IMR-90 (cell line): ENCODE measurements at places on chromosomes 12 and 14. TPM values are rescaled to one million over a fixed set of nuclear protein-coding genes. Genes with fewer than 3 reads are reported as not detected.

DNA sequence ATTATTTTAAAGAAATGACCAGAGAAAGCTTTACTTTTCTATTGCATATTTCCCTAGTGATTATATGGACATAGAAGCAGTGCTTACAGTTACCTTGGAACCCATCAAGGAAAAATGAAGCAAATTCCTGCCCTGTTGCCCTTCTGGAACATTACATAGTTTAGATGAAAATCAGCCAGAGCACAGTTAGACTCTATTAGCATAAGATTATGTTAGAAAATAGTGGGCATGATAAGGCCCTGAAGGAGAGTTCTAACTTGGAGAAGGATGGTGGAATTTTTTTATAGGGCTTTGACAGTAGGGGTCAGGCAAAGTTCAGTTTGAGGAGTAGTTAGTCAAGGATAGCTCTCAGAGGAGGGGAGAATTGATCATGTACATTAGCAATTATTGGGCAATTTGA, 74.3 kb downstream of the FUT8 start:
- H3K4me1 ChIP-seq = no peaks in the 10 kb centered on the region; the same call in 1 of the 2 replicates
- H3K27ac ChIP-seq = no peak overlapping the region
- no peak overlapping the region for H3K4me3 ChIP-seq
- no peaks in the 10 kb centered on the region for H3K27me3 ChIP-seq

DNA sequence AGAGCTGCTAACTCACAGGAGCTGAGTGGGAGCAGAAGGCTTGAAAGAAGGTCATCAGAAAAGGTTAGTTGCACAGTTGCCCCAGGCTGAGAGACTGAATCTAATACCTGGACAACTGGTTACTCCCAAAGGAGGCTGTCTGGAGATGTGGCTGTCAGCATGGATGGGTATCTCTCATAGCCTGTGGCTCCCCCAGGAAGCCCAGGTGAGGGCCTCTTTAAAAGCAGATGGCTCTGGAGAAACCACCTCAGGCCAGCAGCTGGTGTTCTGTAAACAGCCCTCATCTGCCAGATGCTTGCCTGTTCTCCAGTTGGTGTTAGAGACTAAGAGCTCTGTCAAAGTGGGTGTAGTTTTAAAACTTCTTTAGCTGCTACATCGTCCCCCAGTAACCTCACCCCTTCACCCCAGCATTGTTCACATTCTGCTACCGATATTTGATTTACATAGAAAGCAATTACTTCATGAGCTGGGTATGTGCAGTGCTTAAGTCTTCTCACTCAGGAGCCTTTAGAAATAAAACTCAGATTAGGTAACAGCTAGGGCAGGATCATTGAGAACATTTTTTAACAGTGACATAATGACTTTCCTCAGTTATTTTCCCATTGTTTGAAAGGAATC, 25.8 kb downstream of the DACT1 start:
- H3K4me3 ChIP-seq = no peak overlapping the region
- no peak overlapping the region for H3K27ac ChIP-seq
- H3K27me3 ChIP-seq = peaks cover 2% of the 10 kb centered on the region
- DNase-seq = peak; percentile 90

DNA sequence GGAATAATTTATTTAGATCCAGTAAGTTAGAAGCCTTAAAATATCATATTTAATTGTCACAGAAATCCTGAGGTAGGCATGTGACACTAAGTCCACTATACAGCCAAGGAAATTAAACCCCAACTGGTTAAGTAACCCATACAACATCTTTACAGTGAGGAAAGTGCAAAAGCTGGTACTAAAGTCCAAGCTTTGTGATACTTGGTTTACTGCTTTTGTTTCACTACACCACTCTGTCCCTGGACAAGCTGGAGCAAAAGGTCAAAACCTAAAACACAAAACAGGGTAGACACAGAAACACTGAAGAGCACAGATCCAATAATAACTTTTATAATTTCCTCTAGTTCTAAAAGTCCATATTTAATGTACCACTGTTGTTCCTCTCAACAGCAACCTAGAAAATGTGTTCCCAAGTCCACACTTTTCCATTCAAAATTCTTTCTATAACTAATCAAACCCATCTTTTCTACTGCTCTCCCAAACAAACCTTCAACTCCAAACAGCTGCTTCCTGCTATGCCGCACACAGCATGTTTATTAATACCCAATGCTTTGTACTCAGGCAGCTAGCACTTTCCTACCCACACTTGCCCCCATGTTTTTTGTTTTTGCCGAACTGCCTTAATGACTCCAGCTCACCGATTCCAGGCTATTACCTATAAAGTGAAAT, 90.9 kb downstream of the MED13L start:
- DNase-seq = no peak
- H3K27me3 ChIP-seq = no peaks in the 10 kb centered on the region
- peaks cover 6% of the 10 kb centered on the region for H3K4me1 ChIP-seq

GRCh38 chr12:94832780-94833681, 170.5 kb downstream of the NDUFA12 start:
- H3K4me3 ChIP-seq = no peak overlapping the region
- H3K4me1 ChIP-seq = peaks cover 3% of the 10 kb centered on the region
- H3K27ac ChIP-seq = no peak overlapping the region
- no peaks in the 10 kb centered on the region for H3K36me3 ChIP-seq
- peak; percentile 1 for DNase-seq

- H3K4me1 ChIP-seq = no peaks in the 10 kb centered on the region
- H3K27me3 ChIP-seq = no peaks in the 10 kb centered on the region
- no peak overlapping the region for H3K4me3 ChIP-seq
- no peak for DNase-seq
- peaks cover 34% of the 10 kb centered on the region for H3K36me3 ChIP-seq
Measured at GRCh38 chr12:112167718-112168525, 42.6 kb downstream of the TRAFD1 start.

DNA sequence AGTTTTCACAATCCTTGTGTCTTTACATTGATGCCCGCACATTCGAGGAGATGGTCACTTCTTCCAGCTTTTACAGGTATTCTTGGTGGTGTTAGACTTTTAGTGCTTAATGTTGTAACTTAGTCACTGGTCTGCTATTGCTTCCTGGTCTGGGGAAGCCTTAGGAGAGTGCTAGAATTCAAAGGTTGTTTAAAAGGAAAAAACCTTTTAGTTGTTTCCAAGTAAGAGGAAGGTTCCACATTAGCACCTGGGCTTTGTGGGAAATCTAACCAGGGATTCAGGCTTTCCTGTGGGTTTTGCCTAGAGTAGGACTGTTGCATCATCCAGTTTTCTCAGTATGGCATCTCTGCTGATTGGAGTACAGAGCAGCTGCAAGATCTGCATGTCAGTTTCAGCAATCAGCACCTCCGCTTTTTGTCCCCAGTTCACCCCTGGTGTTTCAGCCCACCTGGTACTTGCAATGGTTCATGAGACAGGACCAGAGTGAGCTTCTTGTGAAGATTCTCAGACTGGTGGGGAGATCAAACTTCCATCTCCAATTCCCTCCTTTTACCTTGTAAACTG, 44.0 kb upstream of the PLBD1 start:
- no peak overlapping the region for H3K4me3 ChIP-seq
- no peak for DNase-seq
- no peaks in the 10 kb centered on the region for H3K36me3 ChIP-seq
- no peaks in the 10 kb centered on the region for H3K27me3 ChIP-seq

DNA sequence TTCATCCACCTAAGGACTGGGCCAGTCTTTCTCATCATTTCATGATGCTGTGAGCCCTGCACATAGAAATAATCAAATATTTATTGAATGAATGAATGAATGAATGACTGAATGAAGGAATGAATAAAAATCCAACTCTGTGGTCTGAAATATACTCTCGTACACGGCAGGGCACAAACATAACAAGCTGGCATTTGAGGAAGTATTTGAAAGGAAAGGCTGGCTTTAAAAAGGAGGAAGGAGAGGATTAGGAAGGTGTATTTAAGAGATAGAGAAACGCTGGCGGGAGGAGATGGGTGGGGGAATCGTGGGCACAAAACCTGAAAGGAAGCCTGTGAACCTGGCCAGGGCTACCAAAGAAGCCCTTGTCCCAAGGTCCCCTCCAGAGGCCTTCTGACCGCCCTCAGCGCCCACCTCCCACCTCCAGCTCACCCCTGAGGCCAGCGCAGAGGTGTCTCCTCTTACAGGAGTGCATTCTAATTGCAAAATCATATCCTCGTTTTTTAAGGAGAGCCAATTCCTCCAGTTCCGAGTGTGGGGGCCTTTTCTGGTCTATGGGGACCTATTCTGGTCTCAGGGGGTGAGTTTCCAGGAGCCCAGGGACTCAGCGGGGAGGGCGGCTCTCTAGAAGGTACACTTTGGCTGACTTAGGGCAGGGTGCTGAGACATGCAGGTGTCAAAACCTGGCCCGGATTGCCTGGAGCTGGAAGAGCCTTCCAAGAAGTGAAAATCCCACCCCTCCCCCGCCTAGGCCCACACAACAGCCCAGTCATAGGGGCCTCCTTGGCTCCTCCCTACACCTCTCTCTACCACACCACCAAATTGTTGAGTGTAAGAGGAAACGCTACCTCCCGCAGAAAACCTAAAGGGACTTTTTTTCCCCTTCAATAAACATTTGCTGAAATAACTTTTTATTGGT, 8.7 kb upstream of the JDP2 start:
- H3K4me3 ChIP-seq = no peak overlapping the region
- peaks cover 4% of the 10 kb centered on the region; the same call in 1 of the 2 replicates for H3K4me1 ChIP-seq
- no peaks in the 10 kb centered on the region for H3K36me3 ChIP-seq
- H3K27me3 ChIP-seq = no peaks in the 10 kb centered on the region; the same call in 1 of the 2 replicates

- no peaks in the 10 kb centered on the region for H3K27me3 ChIP-seq
Measured at GRCh38 chr14:26330982-26331381, 266.9 kb downstream of the NOVA1 start.

GRCh38 chr12:125121106-125121505, 55.9 kb downstream of the AACS start:
- peaks cover 23% of the 10 kb centered on the region for H3K36me3 ChIP-seq
- no peaks in the 10 kb centered on the region for H3K4me1 ChIP-seq
- H3K27me3 ChIP-seq = no peaks in the 10 kb centered on the region
- H3K27ac ChIP-seq = no peak overlapping the region
- no peak overlapping the region for H3K4me3 ChIP-seq

GRCh38 chr14:100440207-100440631, 117.1 kb downstream of the SLC25A47 start:
- DNase-seq = peak; percentile 58
- H3K36me3 ChIP-seq = no peaks in the 10 kb centered on the region
- no peaks in the 10 kb centered on the region for H3K27me3 ChIP-seq
- H3K4me1 ChIP-seq = peaks cover 31% of the 10 kb centered on the region
- no peak overlapping the region for H3K27ac ChIP-seq

GRCh38 chr14:51095854-51096823, 1.2 kb upstream of the TRIM9 start:
- peaks cover 36% of the 10 kb centered on the region for H3K27me3 ChIP-seq
- DNase-seq = peak; percentile 35
- H3K4me1 ChIP-seq = no peaks in the 10 kb centered on the region

DNA sequence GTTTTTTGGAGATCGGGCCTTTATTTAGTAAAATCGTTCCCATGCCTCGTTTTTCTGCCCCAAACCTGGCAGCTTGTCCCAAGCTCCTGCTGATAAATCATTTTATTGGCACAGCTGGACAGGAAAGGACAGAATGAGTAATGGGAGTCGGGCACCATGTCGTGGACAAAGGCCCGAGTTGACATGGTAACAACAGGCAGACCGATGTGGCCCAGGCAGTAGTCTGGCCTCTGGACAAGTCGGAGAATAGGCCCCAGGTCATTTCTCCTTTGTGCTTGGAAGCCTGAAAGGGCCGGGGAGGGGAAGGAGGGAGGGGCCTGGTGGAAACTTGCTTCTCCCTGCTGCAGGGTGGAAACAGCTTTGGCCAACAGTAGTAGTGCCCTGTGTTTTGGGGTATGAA, 234.9 kb downstream of the SUDS3 start:
- no peak overlapping the region for H3K27ac ChIP-seq
- H3K27me3 ChIP-seq = no peaks in the 10 kb centered on the region
- no peaks in the 10 kb centered on the region for H3K4me1 ChIP-seq
- DNase-seq = no peak
- H3K4me3 ChIP-seq = no peak overlapping the region
- H3K36me3 ChIP-seq = no peaks in the 10 kb centered on the region

DNA sequence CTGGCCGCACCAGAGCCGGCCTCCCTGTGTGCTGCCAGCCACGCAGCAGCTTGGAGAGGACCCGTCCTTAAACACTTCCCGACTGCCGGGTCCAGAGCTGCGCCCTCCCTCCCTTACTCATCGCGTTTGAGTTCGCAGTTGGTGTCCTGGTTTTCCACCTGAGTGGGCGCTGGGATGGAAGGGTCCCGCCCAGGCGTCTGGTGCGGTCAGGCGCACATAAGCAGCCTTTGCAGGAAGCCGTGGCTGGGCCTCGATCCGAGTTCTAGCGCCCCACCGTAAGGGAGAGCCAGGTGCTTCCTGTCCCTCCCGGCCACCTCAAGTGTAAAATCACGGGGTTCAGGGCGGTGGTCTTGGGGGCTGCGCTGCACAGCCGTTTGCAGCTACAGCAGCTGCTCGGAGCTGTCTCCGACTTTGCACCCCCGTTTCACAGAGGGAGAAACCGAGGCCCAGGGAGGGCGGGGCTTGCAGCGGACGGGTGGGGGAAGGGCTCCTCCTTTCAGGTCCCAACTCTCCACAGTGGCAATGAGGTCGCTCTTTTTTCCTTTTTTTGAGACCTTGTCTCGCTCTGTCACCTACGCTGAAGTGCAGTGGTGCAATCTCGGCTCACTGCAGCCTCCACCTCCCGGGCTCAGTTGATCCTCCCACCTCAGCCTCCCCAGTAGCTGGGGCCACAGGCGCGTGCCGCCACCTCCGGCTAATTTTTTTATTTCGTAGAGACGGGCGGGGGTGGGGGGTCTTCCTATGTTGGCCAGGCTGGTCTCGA, 51.3 kb downstream of the LRCOL1 start:
- no peak overlapping the region for H3K27ac ChIP-seq
- peak overlapping the region; percentile 93 for H3K4me3 ChIP-seq
- no peak for DNase-seq
- H3K36me3 ChIP-seq = no peaks in the 10 kb centered on the region
- no peaks in the 10 kb centered on the region for H3K27me3 ChIP-seq

GRCh38 chr12:31342286-31342685, 16.3 kb upstream of the SINHCAF start:
- H3K36me3 ChIP-seq = no peaks in the 10 kb centered on the region
- DNase-seq = no peak
- no peak overlapping the region for H3K27ac ChIP-seq
- no peaks in the 10 kb centered on the region for H3K4me1 ChIP-seq

- H3K4me1 ChIP-seq = peaks cover 9% of the 10 kb centered on the region
- H3K27ac ChIP-seq = peak overlapping the region; percentile 78
- peak; percentile 68 for DNase-seq
Measured at GRCh38 chr12:12890543-12891079, 751 bp upstream of the GPRC5A start.

The IGF1 gene
- total RNA-seq = under 0.01 and 0.28 TPM in 2 replicates

The KRT6C gene
- not detected in 2 replicates for total RNA-seq

The PSME1 gene
- 42.8 and 55.3 TPM in 2 replicates for total RNA-seq

The SRRM4 gene
- not detected in 2 replicates for total RNA-seq

The ADAMTS20 gene
- not detected in 2 replicates for total RNA-seq

The EIF2S3B gene
- 4.4 and 6.8 TPM in 2 replicates for total RNA-seq

The SLC5A8 gene
- not detected in 2 replicates for total RNA-seq

The BDKRB1 gene
- total RNA-seq = 51.4 and 56.5 TPM in 2 replicates
